ENCODE measurements at places on chromosomes 1 and 21.

DNA sequence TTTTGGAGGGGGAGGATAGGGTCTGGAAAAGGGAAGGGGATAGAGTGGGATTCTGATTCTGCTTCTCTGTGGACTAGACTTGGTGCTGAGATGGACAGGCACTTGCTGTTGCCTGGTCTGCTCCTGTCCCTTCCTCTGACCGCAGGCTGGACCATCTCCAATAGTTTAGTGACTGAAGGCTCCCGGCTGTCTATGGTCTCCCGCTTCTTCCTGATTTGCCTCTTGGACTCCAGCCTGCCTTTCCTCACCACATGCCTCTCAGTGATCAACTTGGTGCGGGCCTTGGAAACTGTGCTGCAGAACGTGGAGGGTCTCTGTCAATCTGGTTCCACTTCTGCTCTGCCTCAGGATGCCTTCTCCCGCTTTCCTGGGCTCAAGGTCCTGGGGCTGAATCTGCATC lies 6.3 kb upstream of the ZSCAN20 start:
- no peak for DNase-seq

- no peak for DNase-seq
Measured at GRCh38 chr1:10252508-10252907, 42.1 kb downstream of the KIF1B start.

DNA sequence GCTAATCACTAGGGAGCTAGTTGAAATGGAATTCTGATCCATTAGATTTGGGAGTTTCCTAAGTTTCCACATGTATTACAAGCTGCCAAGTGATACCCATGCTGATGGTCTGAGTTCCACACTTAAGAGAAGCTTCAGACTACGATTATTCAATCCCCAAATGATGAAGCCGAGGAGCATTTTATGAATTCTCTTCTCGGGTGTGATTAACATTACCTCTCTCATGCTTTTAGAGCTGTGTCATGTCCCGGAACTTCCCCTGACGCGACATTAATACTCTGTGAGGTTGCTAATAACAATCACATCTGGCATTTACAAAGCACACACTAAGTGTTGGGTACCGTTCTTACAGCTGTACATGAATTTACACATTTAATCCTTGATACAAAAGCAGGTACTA lies 63.0 kb downstream of the KCNJ15 start:
- DNase-seq: no peak

DNA sequence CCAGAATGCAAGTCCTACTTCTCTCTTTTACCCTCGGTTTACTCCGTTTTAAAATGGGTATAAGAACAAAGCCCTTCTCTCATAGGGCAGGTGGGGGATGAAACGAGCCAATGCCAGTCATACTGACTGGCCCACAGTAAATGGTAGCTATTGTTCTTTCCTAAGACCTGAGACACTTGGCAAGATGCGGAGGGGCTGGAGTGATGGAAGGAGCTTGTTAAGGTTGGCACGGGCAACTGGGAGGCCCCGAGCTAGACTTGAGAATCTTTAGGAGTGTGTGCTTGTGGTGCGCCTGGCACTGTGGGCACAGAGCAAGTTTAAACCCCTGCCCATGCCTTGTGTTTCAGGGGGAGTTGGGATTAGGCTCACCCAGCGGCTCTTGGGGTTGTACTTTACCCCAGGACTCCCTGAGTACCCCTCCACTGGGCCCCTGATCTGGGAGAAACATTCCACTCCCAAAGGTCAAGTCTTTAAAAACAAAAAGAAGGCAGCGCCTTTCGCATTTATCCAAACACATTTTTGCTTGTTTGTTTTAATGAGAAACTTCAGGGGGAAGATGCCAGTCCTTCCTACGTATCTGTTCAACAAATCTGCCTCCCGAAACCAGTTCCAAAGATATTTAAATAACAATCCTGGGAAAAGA lies 240.6 kb upstream of the TMEM51 start:
- no peak for DNase-seq

DNA sequence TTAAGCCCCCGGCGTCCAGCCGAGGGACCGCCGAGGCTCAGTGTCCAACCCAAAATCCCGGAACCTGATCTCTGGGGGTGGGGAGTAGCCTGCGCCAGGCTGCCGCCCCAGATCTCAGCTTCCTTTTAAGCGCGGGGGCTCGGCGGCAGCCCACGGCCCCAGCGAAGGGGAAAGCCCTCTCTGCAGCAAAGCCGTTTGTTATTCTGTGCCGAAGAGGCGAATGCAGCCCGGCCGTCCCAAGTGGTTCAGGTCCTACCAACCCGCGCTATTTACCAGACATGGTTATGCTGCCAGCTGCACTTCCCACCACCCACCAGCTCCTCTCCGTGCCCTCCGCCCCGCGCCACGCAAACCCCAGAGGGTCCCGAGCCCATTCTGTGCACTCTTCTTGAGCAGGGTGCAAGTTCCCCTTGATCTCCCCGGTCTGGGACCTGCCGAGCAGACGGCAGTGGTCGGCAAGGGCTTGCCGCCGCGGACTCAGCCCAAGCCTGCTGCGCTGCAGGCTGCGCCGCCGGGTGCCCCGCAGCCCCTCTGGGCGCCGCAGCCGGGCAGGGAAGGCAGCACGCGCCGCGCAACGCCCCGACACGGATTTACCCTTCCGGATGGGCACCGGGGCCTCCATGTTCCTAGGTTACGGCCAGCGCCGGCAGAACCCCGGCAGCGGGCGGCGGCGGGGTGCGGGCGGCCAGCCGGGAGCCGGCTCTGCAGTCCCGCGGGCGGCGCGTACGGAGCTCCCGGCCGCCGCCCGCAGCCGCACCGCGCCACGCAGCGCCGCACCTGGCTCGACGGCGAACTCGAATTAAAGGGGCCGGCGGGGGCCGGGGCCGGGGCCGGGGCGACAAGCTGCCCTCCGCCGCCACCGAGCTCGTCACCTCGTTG lies 738 bp upstream of the KCNA2 start:
- no peak for DNase-seq

DNA sequence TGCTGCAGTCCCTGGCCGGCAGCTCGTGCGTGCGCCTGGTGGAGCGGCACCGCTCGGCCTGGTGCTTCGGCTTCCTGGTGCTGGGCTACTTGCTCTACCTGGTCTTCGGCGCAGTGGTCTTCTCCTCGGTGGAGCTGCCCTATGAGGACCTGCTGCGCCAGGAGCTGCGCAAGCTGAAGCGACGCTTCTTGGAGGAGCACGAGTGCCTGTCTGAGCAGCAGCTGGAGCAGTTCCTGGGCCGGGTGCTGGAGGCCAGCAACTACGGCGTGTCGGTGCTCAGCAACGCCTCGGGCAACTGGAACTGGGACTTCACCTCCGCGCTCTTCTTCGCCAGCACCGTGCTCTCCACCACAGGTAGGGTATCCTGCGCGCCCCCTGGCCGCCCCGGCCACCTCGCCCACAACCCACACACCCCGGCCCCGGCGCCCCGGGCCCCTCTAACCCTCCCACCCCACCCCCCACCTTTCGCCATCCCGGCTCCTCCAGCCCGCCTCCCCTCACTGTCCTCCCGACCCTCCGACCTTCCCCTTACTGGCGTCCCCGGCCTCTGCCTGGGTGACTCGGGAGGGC lies 352 bp downstream of the KCNK1 start:
- DNase-seq: no peak

GRCh38 chr1:226233293-226233692 lies 9.8 kb downstream of the MIXL1 start:
- no peak for DNase-seq

- DNase-seq: no peak
Measured at GRCh38 chr1:48109390-48110013, 112.3 kb upstream of the TRABD2B start.

DNA sequence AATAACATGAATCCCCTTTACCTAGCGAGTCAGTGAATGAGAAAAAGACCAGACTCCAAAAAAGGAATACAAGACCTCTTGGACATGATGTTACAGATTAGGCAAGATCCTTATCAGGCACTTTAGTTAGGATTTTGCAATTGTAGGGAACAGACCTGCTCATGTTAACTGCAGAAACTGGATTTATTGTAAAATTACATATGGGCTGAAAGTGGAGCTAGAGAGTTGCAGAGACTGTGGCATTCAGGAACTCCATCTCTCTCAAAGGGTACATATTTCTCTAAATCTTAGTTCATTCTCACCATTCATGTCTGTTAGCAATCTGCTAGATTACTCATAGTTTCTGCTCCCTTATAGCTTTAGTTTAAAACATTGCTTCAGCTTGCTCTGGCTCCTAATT lies 142.2 kb downstream of the PAPPA2 start:
- DNase-seq: no peak

DNA sequence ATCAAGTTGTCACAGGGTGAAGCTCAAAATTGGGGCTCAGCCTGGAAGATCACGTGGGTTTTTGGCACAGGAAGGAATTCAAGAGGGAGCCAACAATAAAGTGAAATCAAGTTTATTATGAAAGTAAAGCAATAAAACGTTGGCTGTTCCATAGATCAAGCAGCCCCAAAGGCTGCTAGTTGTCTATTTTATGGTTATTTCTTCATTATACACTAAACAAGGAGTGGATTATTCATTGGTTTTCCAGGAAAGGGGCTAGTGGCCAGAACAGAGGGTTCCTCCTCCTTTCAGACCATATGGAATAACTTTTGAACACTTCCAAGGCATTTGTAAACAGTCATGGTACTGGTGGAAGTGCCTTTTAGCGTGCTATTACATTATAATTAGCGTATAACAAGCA lies 723.5 kb upstream of the ADAMTS5 start:
- no peak for DNase-seq

DNA sequence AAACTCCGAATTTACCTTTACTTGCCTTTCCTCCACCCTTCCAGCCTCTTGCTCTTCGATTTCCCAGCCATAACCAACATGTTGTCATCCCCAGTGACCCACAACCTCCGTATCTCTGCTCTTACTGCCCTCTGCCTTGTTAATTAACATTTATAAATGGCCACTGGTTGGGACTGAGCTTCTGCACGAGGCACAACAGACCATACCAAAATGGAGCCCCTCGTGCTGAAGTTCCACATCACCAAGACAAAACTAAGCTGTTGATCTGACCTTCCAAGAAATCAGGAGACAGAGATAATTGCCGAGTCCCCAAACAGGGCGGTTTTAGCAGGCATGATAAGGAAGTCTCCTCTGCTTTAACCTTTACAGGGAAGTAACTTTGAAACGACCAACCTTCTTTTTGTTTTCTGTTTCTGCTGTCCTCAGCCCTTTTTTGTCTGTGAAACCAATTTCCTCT lies 71.9 kb downstream of the NMNAT2 start:
- no peak for DNase-seq

Measured in stimulated activated CD4-positive, alpha-beta T cell treated with anti-CD3 and anti-CD28 coated beads, TNF-alpha, amount 100 ng/mL, for 24 hours (primary cell).